Aortic smooth muscle cell (primary cell): ENCODE measurements at places on chromosomes 12 and 14. TPM values are rescaled to one million over a fixed set of nuclear protein-coding genes. Genes with fewer than 3 reads are reported as not detected.

The ASB8 gene
- total RNA-seq, result 15.3 and 20.6 TPM in 2 replicates

The KRT3 gene
- not detected in 2 replicates for total RNA-seq

The CCDC38 gene
- total RNA-seq, result under 0.01 TPM in 2 replicates

The SUSD6 gene
- 5.3 and 8.0 TPM in 2 replicates for total RNA-seq

The RGS6 gene
- total RNA-seq, result not detected in 2 replicates

The TAS2R13 gene
- total RNA-seq, result 0.92 and 2.5 TPM in 2 replicates

The CEBPE gene
- not detected in 2 replicates for total RNA-seq

The CIROP gene
- total RNA-seq, result 0.06 and 0.13 TPM in 2 replicates

The RNASE7 gene
- total RNA-seq, result not detected in 2 replicates

The RNU4-1 gene
- total RNA-seq, result under 0.01 TPM in 1 of 2 replicates, not detected in the other

The STYK1 gene
- total RNA-seq, result 0.40 and 0.56 TPM in 2 replicates

The SLC6A15 gene
- 0.13 and 0.19 TPM in 2 replicates for total RNA-seq

The TTC8 gene
- 23.4 and 25.6 TPM in 2 replicates for total RNA-seq

The SCNN1A gene
- not detected in 2 replicates for total RNA-seq

The SAMD15 gene
- total RNA-seq, result 2.0 and 2.8 TPM in 2 replicates

The C12orf60 gene
- 0.79 and 3.9 TPM in 2 replicates for total RNA-seq

The KCNH5 gene
- total RNA-seq, result under 0.01 TPM in 1 of 2 replicates, not detected in the other

The GLTP gene
- 57.2 and 58.8 TPM in 2 replicates for total RNA-seq

The DNAJC22 gene
- total RNA-seq, result 4.9 and 5.4 TPM in 2 replicates
